Fibroblast of lung (primary cell): ENCODE measurements at places on chromosomes 16 and 17. TPM values are rescaled to one million over a fixed set of nuclear protein-coding genes. Genes with fewer than 3 reads are reported as not detected.

DNA sequence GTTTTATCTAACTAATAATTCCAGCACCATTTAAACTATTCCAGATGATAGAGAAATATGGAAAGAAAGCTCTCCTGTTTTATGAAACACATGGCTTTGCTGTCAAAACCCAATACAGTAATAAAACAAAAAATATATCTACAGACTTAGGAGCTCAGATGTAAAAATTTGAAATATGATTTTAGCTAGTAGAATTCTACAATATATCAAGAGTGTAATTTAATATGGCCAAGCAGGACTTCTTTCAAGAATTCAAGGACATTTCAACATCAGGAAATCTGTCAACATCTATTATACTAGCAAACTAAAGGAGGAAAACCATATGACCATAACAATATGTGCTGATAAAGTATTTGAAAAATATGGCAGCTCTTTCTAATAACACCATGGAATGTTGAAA lies 57.5 kb downstream of the CCDC182 start:
- DNase-seq, result no peak

- DNase-seq, result no peak
Measured at GRCh38 chr16:62445909-62446308, 409.7 kb upstream of the CDH8 start.

DNA sequence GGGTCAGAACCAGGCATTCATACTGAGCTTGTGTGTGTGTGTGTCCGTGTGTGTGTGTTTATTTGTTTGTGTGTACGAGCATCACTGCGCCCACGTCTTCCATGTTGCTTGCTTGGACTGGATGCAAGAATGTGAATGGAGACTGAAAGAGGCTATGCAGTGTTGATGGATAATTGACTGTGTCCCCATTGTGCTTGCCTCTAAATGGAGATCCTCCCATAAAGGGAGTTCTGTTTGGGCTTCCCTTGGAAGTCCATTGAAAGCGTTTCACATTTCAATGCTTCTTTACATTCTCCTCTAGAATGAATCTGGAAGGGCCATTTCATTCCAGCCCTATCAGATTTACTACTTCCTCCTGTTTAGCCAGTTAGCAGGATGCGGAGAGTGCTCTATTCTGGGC lies 124.0 kb downstream of the GP2 start:
- no peak for DNase-seq

DNA sequence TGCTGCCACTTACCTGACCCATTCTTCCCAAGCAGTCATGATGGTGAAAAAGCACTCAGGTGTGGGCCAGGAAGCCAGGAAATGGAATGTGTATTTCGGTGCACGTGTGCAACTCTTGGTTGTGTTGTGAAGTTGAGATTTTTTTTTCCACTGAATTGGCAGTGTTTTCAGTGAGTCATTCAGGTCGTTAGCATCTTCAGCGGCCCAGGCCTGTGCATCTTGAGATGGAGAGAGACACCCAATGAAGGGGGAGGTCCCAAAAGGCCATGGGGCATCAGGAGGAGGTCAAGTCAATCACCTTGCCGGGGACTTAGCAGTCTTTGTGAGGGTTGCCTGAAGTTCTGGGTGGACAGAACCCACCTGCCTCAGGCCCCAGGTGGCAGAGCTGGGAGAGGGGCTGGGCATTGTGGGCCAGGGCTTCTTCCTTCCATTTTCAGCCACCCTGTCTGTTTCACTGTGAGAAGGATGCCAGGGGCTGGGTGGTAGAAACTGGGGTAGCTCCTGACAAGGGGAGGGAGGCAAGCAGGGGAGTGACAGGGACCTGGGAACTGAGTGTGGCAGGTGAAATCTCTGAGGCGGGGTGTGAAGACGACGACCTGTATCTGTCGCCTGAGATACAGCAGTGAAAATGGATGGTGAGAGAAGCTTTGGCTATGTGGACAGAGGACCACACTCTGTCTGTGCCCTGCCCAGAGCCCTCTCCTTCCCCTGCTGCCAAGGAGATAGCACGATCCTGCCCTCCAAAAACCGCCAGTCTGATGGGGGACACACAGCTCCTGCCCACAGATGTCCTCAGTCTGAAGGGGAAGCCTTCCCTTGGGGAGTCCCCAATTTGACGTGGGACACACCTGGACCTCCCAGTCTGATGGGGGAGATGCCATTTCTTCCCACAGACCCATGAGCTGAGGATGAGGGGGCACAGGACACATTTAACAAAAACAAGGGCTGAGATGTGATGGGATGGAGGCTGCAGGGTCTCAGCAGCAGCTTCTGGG lies 11.9 kb downstream of the TBKBP1 start:
- no peak for DNase-seq

- DNase-seq, result peak; percentile 93
Measured at GRCh38 chr16:69476920-69477443, 52.6 kb downstream of the CYB5B start.

DNAH9 gene
- not detected in 2 replicates for polyA plus RNA-seq

DNA sequence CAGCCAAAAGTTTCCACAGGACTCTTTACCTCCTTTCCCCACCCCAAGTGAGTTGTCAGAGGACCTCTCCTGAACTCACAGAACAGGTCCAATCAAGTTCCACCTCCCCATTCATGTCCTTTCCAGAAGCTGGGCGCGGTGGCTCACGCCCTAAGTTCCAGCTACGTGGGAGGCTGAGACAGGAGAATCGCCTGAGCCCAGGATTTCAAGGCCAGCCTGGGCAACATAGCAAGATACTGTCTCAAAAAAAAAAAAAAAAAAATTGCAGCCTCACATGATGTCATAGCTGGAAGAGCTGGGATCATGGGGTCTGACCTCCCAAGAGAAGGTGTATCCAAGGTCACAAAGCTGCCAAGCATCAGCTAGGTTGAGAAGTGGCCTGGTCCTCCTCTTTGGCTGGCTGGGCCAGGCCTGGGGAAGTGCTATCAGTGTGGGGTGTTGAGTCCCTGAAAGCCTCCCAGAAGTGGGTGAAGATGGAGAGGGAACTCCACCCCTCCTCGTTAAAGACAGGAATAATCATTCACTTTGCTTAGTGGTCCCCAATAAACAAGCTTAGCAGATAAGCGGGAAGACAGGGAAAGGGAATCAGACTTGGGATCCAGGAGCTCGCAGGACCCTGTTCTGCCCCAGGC lies 5.5 kb upstream of the MNT start:
- DNase-seq, result no peak

DNA sequence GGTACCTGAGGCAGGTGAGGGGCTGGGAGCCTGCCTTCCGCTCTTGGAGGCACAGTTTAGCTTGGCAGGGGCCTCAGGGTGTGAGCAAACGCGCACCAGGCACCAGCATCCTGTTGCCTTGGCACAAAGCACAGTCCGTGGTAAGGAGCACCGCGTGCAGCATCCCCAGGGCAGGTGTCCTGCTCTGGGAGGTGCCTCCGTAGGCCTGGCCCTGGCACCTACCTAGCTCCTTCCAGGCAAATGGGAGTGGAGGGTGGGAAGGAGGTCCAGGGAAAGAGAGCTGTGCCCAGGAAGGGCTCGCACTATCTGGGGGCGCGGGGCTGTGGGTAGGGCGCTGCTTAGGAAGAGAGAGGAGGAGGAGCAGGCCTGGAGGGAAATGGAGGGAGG lies 3.1 kb upstream of the GSE1 start:
- no peak for DNase-seq

GRCh38 chr16:73354434-73354833 lies 306.5 kb upstream of the ZFHX3 start:
- DNase-seq, result no peak

KRTAP2-4 gene
- polyA plus RNA-seq, result not detected in 2 replicates

GRCh38 chr17:80071116-80071841 lies 30.1 kb upstream of the GAA start:
- peak; percentile 56 for DNase-seq

SLFN14 gene
- not detected in 2 replicates for polyA plus RNA-seq

GRCh38 chr16:60142619-60143347 lies 1408.7 kb upstream of the GOT2 start:
- no peak for DNase-seq

P2RX5 gene
- polyA plus RNA-seq, result 0.79 and 1.1 TPM in 2 replicates

CA7 gene
- not detected in 2 replicates for polyA plus RNA-seq

GRCh38 chr16:4515611-4516233 lies 22.9 kb downstream of the CDIP1 start:
- DNase-seq, result no peak

DNA sequence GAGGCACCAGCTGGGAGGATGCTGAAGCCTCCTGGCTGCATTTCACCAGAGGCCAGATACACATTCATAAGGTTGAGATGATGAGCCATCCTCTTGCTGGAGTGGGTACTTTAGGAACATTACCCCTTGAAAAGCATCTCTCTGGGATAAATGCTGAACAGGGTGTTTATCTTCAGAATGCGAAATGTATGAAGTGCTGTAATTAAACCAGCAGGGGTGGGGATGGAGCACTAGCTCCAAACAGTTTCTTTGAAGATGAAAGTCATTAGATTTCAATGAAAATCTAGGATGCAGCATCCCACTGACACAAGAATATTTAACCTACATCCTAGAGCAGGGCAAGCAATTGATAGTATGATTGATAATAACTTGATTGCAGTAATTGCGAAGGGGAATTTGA lies 158.1 kb downstream of the CYLD start:
- no peak for DNase-seq

GRCh38 chr17:77875051-77875780 lies 83.3 kb upstream of the TNRC6C start:
- peak; percentile 95 for DNase-seq

SLC5A11 gene
- polyA plus RNA-seq, result not detected in 2 replicates

HSBP1 gene
- 135 and 169 TPM in 2 replicates for polyA plus RNA-seq

DNA sequence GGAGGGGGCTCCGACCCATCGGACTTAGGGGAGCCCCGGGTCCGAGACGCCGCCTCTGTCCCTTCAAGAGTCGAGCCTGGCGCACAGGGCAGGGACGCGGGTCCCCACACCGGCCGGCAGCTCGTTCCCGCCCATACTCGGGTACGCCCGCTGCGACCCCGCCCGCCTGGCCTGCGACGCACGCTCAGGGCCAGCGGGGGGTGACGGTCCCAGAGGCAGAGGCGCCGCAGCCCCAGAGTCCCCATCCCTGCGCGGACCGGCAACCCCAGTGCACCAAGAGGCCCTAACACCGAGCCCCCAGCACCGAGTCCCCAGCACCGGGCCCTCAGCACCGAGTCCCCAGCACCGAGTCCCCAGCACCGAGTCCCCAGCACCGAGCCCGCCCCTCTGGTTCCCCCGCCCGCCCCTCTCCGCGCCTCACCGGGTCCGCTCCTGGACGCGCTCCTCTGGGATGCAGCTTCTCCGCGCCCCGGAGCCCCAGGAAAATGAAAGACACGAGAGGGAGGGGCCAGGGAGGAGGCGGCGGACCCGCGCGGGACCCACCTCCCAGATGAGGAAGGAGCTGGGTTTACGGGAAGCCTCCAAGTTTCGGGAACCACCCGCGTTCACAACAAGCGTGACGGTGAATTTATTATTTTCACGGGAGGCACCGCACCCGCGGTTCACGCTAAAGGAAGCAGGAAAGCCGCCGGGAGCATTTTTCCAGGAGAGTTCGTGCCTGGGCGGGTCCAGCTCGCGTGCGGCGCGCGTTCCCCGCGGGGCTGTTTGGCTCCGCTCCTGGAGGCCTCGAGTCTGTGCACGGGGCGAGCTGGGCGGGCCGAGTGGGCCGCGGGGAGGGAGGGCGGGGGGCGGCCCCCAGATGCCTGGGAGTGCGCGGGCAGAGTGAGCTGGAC lies at the start of gene SECTM1:
TSS of gene SECTM1 (minus strand) at position 488 of the 893 bp plus-strand sequence. CDS start 6,526 bp downstream, outside the sequence.
- DNase-seq, result no peak

GRCh38 chr17:39899215-39899614 lies 19.2 kb downstream of the GSDMB start:
- no peak for DNase-seq

ITGB3 gene
- 10.4 and 23.3 TPM in 2 replicates for polyA plus RNA-seq

RNU2-1 gene
- polyA plus RNA-seq, result not detected in 2 replicates

DNA sequence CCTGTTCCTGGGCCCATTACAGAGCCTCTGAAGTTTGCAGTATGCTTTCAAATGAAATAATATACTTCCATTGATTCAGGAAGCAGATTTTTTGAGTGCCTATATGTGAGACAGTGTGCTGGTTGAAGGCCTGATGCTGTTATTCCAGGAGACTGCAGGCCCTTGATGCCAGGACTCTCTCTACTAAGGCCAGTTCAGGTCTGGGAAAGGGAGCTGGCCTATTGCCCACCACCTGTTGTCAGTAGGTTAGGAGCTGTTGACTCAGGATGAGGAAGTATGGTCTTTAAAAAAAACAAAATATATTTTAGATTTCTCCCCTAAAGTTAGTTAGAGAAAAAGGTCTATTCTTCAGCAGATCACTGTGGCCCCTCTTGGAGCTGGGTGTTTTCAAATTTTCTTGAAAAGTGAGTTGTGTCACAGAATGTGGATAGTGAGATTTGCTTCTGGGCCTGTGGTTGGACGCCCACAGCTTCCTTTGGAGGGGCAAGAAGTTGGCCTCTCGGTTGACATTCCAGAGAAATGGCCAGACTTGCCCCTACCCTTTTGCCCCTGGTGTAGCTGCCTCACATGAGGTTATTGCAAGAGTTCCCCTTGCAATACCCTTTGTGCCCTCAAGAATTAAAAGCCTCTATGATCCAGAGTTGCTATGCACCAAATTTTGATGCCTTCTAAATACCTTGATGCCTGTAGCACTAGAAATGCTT lies 7.9 kb downstream of the ESRP2 start:
- no peak for DNase-seq

DNA sequence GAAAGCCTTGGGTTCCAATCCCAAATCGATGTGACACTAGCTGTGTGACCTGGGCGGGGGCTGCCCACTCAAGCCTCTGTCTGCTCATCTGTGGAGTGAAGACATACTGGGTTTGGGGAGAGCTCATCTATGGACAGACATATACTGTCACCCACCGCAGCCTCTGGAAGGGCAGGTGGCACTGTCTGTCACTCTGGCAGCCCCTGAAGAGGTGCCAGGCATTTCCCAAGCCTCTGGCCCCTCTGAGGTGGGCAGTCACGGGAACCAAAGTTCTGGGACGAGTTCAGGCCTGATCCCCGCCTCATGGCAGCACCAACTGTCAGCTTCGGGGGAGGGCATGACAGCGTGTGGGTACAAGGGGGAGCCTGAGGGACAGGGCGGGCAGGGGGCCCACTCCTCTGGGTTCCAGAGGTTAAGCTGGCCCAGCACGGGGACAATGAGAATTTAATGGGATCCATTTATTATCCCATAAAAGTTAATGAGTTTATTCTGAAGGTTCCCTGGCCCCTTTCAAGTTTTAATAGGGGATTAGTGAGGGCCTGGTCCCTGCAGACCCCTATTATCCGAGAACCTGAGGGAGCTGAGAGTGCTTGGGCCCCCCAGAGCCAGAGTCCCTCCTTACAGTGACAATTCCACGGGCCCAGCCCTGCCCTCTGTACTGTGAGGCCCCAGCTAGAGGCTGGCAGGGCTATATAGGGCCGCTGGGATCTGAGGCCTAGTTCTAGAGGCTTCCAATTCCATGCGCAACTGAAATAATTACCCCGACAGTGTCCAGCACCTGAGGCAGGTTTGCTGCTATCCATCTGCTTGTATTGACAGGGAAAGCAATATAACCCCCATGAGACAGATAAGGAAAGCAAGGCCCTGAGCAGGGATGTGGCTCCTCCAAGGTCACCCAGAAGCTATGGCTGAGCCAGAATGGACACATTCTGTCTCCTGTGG lies 18.8 kb downstream of the SEZ6 start:
- no peak for DNase-seq

LRRC36 gene
- 0.06 and 0.38 TPM in 2 replicates for polyA plus RNA-seq
